ENCODE measurements at places on chromosomes 6 and 20.

DNA sequence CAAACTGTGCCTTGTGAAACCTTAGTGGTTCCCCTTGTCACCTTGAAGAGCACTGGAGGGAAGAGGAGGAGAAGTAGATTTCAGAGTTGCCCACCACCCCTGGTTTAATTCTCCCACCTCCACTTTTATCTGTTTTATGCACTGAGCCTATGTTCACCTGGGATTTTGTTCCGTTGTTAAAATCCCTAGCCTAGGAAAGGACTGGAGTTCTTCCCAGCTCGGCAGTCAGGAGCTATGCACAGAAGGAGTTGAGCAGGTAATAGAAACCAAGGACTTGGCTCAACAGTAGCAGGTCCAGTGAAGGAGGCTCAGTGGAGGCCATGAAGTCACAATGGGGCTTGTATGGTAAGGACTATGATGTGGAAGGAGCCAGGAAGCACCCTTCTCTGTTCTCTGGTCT lies 290.3 kb upstream of the PRND start:
- no peak for DNase-seq

DNA sequence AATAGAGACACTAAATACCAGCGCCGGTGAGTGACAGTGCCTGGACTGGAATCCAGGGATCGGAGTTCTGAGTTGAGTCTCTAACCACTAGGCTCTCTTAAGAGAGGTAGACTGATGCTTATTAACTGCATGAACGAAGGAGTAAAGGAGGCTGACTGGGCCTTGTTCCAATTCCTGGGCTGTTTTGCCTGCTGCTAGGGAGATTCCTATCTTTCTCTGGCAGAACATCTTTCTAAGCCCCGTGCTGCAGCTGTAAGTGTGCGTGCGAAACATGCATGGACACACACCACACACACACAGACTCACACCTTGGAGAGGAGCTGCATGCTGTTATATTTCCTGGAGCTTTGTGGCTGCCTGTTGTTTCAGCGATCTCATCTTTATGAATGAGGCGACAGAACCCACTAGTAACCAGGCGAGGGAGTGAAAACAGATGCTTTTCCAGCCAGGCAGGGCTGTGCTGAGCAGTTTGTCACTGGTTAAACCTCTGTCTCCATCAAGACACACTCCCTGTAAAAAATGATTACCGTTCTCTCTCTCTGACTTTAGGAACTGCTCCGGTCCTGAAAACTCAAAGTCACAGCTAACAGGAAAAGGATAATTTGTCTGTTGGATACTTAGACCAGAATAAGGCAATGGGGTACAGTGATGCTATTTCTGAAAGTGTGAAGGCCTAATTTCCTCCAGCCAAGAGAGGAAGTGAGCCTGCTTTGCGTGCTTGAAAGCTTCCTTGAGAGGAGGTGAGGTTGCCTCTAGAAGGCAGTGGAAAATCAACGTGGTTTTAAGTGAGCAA lies 157.4 kb upstream of the ZNF217 start:
- DNase-seq, result no peak

- no peak for DNase-seq
Observed at GRCh38 chr20:6074145-6074561, 20.3 kb upstream of the LRRN4 start.

GRCh38 chr6:156828280-156828703 lies 51.1 kb downstream of the ARID1B start:
- DNase-seq, result no peak

DNA sequence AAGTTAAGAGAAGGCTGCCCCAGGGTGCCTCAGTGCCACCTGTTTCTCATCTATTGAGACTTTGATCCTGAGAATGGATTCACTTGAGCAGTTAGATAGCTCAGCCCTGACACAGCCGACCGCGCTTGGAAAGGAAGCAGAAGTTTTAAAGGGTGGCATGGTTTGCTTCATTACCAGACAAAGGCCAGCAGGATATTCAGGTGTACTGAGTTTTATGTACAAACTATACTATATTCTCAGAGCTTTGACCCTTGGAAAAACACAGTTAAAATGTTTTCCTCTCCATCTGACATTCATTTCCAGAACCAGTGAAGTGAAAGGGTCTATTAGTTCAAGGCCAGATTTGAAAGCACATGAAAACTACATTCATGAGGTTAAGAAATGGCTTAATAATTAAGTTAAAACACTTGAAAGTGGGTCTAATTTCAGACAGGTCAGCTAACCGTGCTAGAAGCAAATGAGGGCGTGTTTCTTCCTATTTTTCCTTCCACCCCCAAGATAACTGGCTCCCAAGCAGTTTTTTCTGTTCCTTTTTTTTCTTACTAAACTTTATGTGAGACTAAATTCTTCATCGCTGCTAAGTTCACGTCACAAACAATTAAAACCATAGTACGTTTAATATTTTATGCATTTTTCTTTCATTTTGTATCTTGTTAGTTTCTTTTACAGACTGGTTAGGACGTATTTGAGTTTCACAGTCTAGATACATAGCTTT lies 385.3 kb upstream of the SOX4 start:
- DNase-seq, result no peak
